ENCODE measurements at places on chromosomes 1 and 21.

- no peak overlapping the region for H3K27ac ChIP-seq
- no peaks in the 10 kb centered on the region for H3K36me3 ChIP-seq
- no peak overlapping the region for H3K4me3 ChIP-seq
- no peaks in the 10 kb centered on the region for H3K27me3 ChIP-seq
Measured at GRCh38 chr21:23858878-23859277, 1748.4 kb downstream of the MRPL39 start.

DNA sequence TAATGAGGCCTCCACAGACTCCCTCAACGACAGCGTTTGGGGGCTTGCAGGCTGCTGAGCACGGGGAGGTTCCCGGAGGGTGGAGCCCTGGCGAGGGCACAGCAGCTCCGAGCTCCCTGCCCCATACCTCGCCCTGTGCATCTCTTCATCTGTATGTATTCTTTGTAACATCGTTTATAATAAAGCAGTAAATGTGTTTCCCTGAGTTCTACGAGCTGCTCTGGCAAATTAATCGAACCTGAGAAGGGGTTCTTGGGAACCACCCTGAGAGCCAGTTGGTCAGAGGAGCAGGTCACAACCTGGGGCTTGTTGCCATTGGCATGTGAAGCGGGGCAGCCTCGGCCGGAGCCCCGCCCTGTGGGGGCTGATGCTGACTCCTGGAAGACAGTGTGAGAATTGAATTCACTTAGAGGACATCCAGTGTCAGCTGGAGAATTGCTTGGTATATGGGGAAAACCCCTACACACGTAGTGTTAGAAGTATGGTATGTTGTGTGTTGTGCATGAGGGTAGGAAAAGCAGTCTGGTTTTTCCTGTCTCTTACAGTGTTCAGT lies 11.5 kb downstream of the SLC37A1 start:
- no peaks in the 10 kb centered on the region for H3K27me3 ChIP-seq
- peak overlapping the region; percentile 85 for H3K27ac ChIP-seq
- peak overlapping the region; percentile 52 for H3K4me3 ChIP-seq
- H3K36me3 ChIP-seq, result no peaks in the 10 kb centered on the region
- peaks cover 46% of the 10 kb centered on the region for H3K4me1 ChIP-seq
- no peak for DNase-seq

GRCh38 chr1:154623358-154623757 lies 15.4 kb upstream of the ADAR start:
- no peak overlapping the region for H3K27ac ChIP-seq
- DNase-seq, result no peak
- H3K36me3 ChIP-seq, result no peaks in the 10 kb centered on the region
- peaks cover 25% of the 10 kb centered on the region for H3K4me1 ChIP-seq
- no peak overlapping the region for H3K4me3 ChIP-seq
- no peaks in the 10 kb centered on the region for H3K27me3 ChIP-seq

GRCh38 chr1:2337501-2337900 lies 53.9 kb downstream of the MORN1 start:
- no peaks in the 10 kb centered on the region for H3K4me1 ChIP-seq
- H3K27me3 ChIP-seq, result no peaks in the 10 kb centered on the region
- no peak overlapping the region for H3K27ac ChIP-seq
- H3K36me3 ChIP-seq, result no peaks in the 10 kb centered on the region
- no peak for DNase-seq

- H3K4me3 ChIP-seq, result peak overlapping the region; percentile 47
- H3K27ac ChIP-seq, result peak overlapping the region; percentile 64
- H3K4me1 ChIP-seq, result peaks cover 6% of the 10 kb centered on the region
- H3K36me3 ChIP-seq, result no peaks in the 10 kb centered on the region
- DNase-seq, result peak; percentile 58
- H3K27me3 ChIP-seq, result peaks cover 6% of the 10 kb centered on the region
Measured at GRCh38 chr21:45439161-45439872, 34.4 kb downstream of the COL18A1 start.

GRCh38 chr1:93732514-93732913 lies 50.9 kb upstream of the BCAR3 start:
- no peak for DNase-seq
- H3K4me1 ChIP-seq, result no peaks in the 10 kb centered on the region
- H3K27ac ChIP-seq, result no peak overlapping the region
- H3K27me3 ChIP-seq, result no peaks in the 10 kb centered on the region
- no peaks in the 10 kb centered on the region for H3K36me3 ChIP-seq

DNA sequence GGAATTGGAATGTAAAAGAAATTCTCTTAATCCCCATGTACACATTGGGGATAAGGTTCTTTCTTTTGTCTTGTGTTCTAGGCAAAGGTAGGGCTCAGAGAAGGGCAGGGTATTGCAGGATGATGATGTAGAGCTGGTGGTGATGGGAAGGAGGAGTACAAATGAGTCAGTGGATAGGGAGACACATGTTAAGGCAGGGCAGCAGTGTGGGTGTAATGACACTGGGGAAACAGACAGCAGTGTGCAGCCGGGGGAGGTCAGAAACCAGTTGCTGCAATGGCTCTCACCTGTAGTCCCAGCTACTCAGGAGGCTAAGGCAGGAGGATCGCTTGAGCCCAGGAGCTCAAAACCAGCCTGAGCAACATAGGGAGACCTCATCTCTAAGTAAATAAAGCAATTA lies 5.1 kb downstream of the NLRP3 start:
- no peaks in the 10 kb centered on the region for H3K27me3 ChIP-seq
- H3K27ac ChIP-seq, result no peak overlapping the region
- H3K4me1 ChIP-seq, result no peaks in the 10 kb centered on the region
- no peaks in the 10 kb centered on the region for H3K36me3 ChIP-seq

DNA sequence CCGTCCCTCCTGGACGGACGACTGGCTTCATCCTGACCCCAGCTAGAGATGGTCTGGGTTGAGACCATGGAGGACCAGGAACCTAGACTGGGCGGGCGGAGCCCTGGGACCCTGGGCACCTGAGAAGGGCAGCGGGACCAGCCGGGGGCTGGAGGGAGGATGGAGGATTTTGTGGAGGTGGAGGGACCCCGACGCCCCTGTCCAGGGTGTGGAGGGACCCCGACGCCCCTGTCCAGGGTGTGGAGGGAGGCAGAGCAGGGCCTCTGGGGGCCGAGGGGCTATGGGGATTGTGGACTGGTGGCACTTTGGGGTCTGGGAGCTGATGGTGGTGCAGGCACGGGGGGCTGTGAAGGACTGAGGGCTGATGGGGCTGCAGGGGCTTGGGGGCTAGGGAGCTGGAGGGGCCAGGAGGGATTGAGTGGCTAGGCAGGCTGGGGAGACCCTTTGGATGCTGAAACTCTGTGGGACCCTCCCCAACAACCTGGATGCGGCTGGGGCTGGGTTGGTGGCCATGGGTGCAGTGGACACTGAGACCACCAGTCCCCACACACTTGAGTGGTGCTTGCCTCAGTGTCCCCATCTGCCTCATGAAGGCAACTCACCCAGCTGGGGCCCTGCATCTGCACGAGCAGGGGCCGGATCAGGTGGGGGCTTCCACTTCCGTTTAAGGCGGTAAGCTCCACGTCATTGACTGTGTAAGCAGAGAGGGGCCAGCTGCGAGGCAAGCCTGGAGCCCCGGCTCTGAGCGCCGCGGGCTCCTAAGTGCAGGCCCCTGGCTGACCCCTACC lies 7.4 kb downstream of the GJC2 start:
- H3K27ac ChIP-seq, result no peak overlapping the region
- H3K36me3 ChIP-seq, result no peaks in the 10 kb centered on the region
- DNase-seq, result no peak
- peaks cover under 1% of the 10 kb centered on the region for H3K4me1 ChIP-seq
- peaks cover 12% of the 10 kb centered on the region for H3K27me3 ChIP-seq

- DNase-seq, result no peak
- no peak overlapping the region for H3K27ac ChIP-seq
- no peaks in the 10 kb centered on the region for H3K4me1 ChIP-seq
- H3K36me3 ChIP-seq, result no peaks in the 10 kb centered on the region
- H3K27me3 ChIP-seq, result no peaks in the 10 kb centered on the region
Measured at GRCh38 chr1:79613046-79613445, 606.5 kb upstream of the ADGRL4 start.

GRCh38 chr1:89946532-89946931 lies 48.4 kb upstream of the ZNF326 start:
- H3K4me1 ChIP-seq, result no peaks in the 10 kb centered on the region
- H3K36me3 ChIP-seq, result no peaks in the 10 kb centered on the region
- H3K4me3 ChIP-seq, result no peak overlapping the region
- no peak for DNase-seq

DNA sequence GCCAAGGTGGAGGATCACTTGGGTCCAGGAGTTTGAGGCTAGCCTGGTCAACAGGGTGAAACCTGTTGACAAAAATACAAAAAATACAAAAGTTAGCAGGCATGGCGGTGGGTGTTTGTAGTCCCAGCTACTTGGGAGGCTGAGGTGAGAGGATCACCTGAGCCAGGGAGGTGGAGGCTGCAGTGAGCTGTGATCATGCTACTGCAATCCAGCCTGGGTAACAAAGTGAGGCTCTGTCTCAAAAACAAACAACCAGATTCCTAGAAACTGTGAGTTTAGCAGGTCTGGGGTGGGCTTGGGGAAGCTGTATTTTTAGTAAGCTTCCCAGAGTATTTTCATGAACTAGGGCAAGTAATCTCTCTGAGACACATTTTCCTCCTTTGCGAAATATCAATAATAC lies 5.2 kb upstream of the MYOM3 start:
- no peak overlapping the region for H3K27ac ChIP-seq
- no peak overlapping the region for H3K4me3 ChIP-seq
- DNase-seq, result no peak
- no peaks in the 10 kb centered on the region for H3K36me3 ChIP-seq
- H3K4me1 ChIP-seq, result peaks cover 12% of the 10 kb centered on the region

GRCh38 chr1:107975851-107976250 lies 10.9 kb upstream of the VAV3 start:
- no peak overlapping the region for H3K27ac ChIP-seq
- DNase-seq, result no peak
- no peak overlapping the region for H3K4me3 ChIP-seq
- no peaks in the 10 kb centered on the region for H3K4me1 ChIP-seq

- DNase-seq, result no peak
- peaks cover 12% of the 10 kb centered on the region for H3K4me1 ChIP-seq
- H3K27ac ChIP-seq, result no peak overlapping the region
- no peak overlapping the region for H3K4me3 ChIP-seq
- H3K36me3 ChIP-seq, result peaks cover 31% of the 10 kb centered on the region
Measured at GRCh38 chr1:165903672-165904071, 76.3 kb downstream of the UCK2 start.

DNA sequence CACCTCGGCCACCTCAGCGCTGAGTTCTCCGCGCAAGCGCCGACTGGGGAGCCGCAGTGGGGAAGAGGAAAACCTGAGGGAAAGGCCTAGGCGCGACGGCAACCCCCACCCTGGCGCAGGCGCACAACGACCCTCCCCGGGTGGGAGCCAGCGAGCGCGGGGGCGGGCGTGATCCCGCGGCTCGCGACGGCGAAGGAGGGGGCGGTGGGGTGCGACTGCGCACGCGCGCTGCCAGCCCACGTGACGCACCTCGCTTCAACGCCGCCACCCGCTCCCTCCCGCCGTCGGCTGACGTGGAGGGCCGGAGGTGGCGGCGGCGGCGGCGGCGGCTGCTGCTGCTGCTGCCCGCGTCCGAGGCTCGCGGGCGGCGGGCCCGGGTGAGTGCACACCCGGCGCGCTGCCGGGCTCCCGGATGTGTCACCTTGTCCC lies at the start of the genes PIGP and TTC3:
TSS of gene PIGP (minus strand) at position 84 of the 429 bp plus-strand sequence. CDS start 556 bp downstream, outside the sequence.
TSS of gene TTC3 (plus strand) at position 267 of the 429 bp plus-strand sequence. CDS start 14,004 bp downstream, outside the sequence.
- peaks cover 17% of the 10 kb centered on the region for H3K4me1 ChIP-seq
- peak within 1 kb of the TSS; percentile 98 for H3K27ac ChIP-seq
- peak within 1 kb of the TSS; percentile 82 for H3K4me3 ChIP-seq
- H3K27me3 ChIP-seq, result no peaks in the 10 kb centered on the region

DNA sequence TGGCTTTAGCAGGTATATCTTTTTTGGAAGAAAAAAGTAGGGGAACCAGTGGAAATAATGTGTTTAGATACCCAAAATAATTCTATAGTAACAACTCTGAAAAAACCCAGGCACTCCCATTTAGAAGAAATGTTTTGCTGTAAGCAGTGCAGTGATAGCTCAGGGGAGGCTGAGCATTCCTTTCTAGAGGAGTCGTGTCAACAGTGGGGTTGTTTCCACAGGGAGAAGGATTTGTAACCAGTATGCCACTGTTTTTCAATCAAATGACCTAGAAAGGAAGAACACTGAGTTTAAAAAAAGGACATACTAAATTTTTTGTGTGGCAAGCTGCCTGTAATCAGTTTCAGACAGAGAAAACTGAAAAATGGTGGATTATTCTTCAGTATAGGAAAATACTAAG lies 2.4 kb downstream of the PGD start:
- DNase-seq, result no peak
- H3K4me3 ChIP-seq, result no peak overlapping the region
- H3K27ac ChIP-seq, result no peak overlapping the region
- H3K4me1 ChIP-seq, result no peaks in the 10 kb centered on the region
- peaks cover 49% of the 10 kb centered on the region for H3K36me3 ChIP-seq

DNA sequence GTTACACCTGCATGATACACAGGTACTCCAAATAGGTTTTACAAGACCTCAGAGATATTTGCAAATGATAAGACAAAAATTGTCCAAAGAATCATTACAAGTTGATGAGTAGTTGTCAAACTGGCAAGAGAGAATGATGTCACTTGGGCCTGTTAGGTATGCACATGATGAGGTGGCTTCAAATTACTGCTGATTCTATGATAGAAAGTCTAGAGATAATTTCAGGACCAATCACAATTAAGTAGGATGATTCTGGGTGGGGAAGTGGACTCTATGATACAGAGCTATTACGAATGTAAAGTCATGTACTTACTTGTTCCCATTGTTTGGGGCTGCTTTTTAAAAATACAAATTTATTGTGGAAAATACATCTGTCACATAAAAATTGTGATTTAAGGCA lies 5.2 kb upstream of the SPRR1B start:
- no peak overlapping the region for H3K27ac ChIP-seq
- no peak overlapping the region for H3K4me3 ChIP-seq
- H3K4me1 ChIP-seq, result no peaks in the 10 kb centered on the region
- no peaks in the 10 kb centered on the region for H3K36me3 ChIP-seq
- H3K27me3 ChIP-seq, result no peaks in the 10 kb centered on the region

- no peaks in the 10 kb centered on the region for H3K36me3 ChIP-seq
- H3K27me3 ChIP-seq, result no peaks in the 10 kb centered on the region
- H3K4me3 ChIP-seq, result no peak overlapping the region
- no peak for DNase-seq
Measured at GRCh38 chr21:45838634-45839033, 142.9 kb upstream of the COL6A1 start.

- H3K27ac ChIP-seq, result no peak overlapping the region
- DNase-seq, result no peak
- no peaks in the 10 kb centered on the region for H3K36me3 ChIP-seq
- H3K27me3 ChIP-seq, result no peaks in the 10 kb centered on the region
Measured at GRCh38 chr1:30668024-30668423, 55.4 kb downstream of the MATN1 start.

Data from gastrocnemius medialis (tissue), 4 donors.